ENCODE measurements at places on chromosomes 3 and 15.

GRCh38 chr3:86793786-86794185, 197.2 kb downstream of the VGLL3 start:
- DNase-seq, result peak; percentile 81

- DNase-seq, result no peak
Observed at GRCh38 chr15:50164458-50164857, 17.5 kb upstream of the SLC27A2 start.

DNA sequence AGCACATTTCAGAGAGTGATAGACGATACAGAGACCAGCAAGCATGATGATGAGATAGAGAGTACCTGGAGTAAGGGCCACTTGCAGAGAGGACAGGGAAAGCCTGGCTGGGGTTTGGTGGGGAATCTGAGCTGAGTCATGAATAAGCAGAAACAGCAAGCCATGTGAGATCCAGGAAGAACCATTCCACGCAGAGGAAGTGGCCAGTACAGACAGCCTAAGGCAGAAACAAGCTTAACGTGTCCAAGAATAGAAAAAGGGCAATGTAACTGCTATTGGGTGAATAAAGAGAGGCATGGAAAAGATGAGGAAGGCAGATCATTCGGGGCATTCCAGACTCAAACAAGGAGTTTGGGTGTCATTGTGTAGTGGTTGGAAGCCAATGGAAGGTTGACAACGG, 816.3 kb upstream of the CFAP20DC start:
- peak; percentile 75 for DNase-seq

GRCh38 chr15:77851691-77852090, 219.0 kb upstream of the LINGO1 start:
- peak; percentile 71 for DNase-seq

DNA sequence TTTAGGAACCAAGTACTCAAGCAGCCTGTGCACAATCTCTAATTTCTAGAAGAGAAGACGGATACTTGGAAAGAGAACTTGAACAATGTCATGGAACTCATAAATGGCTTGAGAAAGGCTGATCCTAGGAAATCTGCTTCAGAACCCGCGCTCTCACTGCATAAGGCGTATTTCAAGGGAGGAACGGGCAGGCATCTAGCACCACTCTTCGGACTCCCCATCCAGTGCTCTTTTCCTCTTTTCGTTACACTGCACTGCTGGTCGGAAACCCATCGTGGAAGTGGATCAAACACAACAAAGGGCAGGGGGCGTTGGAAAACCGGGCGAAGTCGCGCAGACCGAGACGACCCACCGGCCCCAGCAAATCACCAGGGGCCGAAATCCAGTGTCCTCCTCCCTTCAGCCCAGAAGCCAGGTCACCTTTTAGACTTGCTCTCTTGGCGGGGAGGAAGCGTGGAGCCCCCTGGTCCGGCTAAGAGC, 539 bp upstream of the TLNRD1 start:
- DNase-seq, result no peak

DNA sequence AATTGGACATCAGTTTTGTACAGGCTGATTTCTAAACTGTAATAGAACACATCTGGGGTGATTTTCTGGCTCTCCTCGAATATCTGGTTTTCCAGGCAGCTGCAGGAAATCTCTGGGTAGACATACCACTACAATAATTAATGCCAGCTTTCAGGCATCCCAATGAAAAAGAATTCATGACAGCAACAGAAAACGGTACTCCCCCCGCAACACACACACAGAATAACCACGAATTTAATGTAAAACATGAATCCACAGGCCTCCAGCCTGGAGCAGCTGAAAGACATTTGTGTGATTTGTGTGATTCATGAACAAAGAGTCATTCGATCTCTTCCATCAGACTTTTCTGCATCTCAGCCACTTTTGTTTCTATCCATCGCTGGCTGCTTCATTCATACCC, 262.2 kb downstream of the MAGI1 start:
- peak; percentile 56 for DNase-seq

GRCh38 chr3:11719406-11720303, 75.9 kb upstream of the VGLL4 start:
- DNase-seq, result peak; percentile 42

- DNase-seq, result no peak
Observed at GRCh38 chr3:12556314-12556689, 585 bp upstream of the MKRN2 start.

- peak; percentile 69 for DNase-seq
Observed at GRCh38 chr3:8663177-8664061, 18.8 kb upstream of the SSUH2 start.

DNA sequence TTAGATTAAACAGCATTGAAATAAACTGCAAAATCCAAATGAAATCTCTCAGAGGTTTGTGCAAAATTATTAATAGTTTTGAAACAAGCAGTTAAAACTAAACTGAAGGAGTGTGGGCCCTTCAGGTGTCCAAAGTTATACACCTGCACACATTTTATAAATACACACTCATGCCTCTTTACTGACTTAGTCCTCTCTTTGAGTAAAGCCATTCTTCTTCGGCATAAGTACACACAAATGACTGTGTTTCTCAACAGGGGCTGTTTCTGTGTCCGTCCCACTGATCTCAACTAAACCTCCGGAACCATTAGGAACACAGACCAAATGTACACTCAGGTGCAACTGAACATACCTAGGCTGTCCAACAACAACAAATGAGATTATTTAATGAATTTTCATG, 18.8 kb downstream of the MECOM start:
- no peak for DNase-seq

DNA sequence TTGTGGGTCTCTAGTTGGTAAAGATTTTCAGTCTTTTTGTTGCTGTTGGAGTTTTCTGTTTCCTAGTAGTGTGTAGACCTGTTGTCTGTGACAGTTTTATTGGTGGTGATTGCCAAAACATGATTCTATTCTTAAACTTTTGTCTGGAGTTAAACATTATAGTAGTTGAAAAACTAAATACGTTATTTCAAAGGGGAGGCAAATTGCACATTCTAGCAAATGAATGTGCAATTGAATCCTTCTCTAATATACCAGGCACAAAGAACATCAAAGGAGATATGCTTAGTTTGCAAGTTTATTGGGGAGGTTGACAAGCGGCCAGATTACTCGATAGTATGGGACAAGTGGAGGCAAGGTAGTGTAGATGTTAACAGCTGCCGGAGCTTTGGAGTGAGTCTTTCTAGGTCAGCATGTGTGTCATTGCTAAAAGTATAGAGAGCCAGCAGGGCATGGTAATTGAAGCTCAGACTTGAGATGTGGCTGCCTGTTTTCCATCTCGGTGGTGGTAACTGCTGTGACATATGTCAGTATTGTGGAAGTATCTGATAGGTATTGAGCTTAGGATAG, 20.6 kb downstream of the CHD2 start:
- DNase-seq, result no peak

- no peak for DNase-seq
Observed at GRCh38 chr3:41569632-41570305, 370.5 kb downstream of the CTNNB1 start.

DNA sequence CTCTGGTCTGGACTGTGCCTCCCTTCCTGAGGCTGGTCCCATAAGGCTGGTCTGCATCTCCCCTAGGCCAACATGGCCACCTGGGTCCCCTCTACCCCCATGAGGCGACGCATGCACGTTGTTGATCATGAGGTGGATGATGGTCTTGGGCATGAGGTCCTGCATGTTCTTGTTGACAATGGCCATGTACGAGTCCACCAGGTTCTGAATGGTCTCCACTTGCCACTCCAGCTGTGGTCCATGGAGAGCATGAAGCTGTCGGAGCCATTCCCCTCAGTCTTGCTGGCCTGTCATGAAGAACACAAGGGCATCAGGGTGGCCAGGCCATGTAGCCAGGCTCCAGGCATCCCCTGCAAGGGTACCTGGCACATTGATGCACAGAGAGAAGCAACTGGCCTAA, 27.1 kb upstream of the CSPG4 start:
- no peak for DNase-seq

- DNase-seq, result no peak
Observed at GRCh38 chr3:170024581-170024980, 13.2 kb upstream of the GPR160 start.

GRCh38 chr3:141414800-141415462, 46.6 kb downstream of the ZBTB38 start:
- no peak for DNase-seq

GRCh38 chr15:29070471-29071231, 184.9 kb downstream of the APBA2 start:
- DNase-seq, result peak; percentile 95

DNA sequence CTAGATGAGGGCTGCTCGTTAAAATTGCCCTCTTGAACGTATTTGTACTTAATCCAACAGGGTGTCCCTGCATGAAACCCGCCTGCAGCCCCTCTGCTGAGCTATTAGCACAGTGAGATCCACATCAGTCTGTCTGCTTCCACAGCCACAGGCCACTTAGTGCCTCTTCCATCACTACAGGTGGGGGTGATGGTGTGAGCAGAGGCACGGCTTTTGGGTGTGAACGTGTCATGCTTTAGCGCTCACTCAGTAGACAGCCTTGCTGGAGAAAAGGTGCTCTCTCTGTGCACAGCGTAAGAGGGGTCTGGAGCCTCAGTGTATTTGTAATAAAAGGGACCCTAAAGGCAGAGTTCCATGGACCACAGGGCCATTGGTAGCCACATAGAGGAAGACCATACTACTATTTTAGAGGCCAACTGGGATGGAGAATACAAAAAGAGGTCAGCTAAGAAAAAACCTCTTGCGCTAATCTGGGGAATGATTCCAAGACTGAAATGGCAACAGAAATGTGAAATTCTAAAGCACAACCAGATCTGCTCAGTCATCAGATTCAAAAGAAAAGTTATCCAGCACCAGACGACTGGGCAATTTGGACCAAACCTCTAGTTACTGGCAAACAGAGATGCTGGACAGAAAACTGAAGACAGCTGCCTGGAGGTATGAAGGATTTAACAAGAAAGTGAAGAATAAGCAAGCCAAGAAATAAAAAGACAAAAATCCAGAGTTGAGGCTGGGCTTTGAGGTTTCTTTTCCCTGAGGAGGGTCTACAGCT, 120.2 kb downstream of the ATP10A start:
- DNase-seq, result no peak

DNA sequence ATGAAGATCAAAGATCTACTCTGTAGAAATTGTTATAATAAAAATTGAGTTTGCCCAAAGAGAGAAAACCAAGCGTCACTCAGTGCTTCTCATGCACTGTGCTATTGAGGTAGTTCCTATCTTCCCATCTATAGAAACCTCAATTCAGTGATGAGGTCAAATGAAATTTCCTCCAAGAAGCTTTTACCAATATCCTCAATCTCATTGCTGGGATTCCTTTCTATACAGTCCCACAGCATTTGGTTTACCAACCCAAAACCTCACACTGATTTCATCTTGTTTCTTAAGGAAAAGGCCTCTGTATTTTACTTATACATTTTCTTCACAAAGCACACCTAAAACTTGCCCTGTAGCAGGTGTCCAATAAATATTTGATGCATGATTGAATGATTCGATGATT, 147.2 kb downstream of the ALCAM start:
- DNase-seq, result no peak

Measured in pons (tissue), 1 donor.